Effector CD8-positive, alpha-beta T cell (primary cell): ENCODE measurements at places on chromosomes 7 and 10.
A peak's percentile ranks its signal among the peaks of the same experiment; 100 is the strongest.

DNA sequence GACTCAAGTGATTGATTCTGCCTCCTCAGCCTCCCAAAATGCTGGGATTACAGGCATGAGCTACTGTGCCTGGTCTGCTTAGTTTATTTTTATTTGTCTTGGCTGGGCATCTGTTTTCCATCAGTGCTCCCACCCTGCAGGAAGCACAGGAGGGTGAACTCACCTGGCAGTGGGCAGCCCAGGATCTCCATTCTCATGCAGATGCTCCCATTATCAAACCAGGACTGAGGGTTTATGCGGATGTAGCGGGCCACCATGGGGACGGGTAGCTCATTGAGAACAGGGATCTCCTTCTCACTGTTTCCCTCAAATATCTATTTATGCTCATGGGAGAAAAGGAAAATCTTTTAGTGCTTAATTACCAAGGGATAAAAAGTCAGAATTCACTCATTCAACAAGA is 93.8 kb downstream of the CPXM2 start:
- no peak for DNase-seq

DNA sequence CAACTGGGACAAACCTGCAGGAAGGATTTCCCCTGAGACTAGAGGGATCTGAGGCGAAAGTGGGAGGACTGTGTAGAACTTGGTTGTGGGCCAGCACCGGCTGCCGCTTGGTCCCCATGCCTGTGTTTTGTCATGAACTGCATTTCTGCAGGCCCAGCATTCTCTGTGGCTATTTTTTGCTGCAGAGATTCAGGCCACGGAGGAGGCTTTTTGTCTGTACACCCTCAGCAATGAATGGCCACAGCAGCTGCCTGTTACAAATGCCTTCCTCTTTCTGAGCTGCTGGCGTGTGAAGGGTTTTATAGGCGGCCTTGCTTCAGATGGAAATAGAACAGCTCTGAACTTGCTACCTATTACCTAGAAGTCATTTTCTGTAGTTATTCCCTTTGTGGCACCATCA is 164.4 kb downstream of the SH2D4B start:
- DNase-seq = no peak

GRCh38 chr7:52635021-52635420 is 400.4 kb upstream of the POM121L12 start:
- no peak for DNase-seq

DNA sequence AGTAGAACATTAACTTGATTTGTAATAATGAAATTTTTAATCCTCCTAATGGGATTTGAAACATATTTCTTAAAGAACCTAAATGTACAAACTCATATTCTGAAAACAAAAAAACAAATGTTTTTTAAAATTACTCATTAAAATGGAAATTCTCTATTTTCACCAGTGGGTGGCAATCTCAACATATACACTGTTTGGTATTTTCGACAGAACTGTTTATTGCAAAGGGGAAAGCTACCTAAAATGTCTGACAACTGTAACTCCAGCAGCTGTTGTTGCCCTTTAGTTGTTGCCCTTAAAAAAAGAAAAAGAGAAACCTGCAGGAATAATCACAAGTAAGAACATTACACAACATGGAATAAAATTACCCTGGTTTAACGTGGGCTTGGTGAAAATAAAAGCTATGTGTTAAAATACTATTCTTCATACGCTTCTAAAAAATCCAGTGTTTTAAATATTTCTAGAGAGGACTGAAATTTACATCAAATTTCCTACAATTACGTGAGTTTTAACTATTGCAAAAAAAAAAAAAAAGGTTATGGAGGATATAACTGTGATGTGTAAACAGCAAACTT is 54.5 kb downstream of the COL1A2 start:
- DNase-seq = no peak

DNA sequence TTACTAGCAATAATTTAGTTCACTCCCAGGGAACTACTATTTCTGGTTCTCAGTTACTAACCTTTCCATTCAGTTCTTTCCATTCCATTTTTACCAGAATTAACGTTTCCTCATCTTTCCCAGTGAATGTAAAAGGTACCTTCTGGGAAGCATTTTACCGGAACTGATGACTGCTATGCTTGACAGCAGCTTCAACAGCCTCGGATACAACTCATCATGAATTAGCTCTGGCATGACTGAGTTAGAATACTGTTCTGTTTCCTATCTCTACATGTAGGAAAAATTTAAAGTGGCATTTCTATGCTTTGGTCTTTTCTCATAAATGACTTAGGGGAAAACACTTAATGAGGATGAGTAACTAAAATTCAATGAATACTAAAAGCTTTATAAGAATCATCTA is 18.6 kb downstream of the TAS2R41 start:
- DNase-seq = no peak

- no peak for DNase-seq
Measured at GRCh38 chr7:43454936-43455518, 127.9 kb upstream of the STK17A start.

DNA sequence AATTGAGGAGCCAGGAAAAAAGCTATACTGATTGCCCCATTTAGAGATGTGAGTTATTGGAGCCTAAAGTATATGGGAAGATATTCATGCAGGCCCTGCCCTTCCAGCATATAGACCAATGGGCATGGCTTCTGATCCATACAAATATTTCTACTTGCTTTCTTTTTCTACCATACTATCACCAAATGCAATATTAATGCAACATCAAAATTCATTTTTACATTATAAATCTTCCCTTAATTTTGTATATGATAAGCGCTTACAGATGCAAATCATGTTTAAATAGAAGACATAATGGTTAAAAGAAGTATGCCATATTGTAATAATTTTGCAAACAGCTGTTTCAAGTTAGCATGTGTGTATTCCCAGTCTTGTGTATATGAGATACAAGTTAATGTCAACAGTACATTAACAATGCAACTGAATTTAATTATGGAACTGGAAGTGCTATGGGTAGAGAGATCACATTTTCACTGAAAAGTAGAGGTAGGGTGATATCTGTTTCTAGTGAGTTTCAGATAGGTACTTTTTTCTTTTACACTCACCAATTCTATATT is 24.6 kb upstream of the WNT16 start:
- DNase-seq = no peak

- no peak for DNase-seq
Measured at GRCh38 chr7:75804705-75805104, 8.9 kb downstream of the CCL24 start.

- DNase-seq = no peak
Measured at GRCh38 chr7:50405221-50405620, 44.9 kb downstream of the FIGNL1 start.

GRCh38 chr10:96967847-96968246 is 135.7 kb downstream of the LCOR start:
- DNase-seq = no peak

DNA sequence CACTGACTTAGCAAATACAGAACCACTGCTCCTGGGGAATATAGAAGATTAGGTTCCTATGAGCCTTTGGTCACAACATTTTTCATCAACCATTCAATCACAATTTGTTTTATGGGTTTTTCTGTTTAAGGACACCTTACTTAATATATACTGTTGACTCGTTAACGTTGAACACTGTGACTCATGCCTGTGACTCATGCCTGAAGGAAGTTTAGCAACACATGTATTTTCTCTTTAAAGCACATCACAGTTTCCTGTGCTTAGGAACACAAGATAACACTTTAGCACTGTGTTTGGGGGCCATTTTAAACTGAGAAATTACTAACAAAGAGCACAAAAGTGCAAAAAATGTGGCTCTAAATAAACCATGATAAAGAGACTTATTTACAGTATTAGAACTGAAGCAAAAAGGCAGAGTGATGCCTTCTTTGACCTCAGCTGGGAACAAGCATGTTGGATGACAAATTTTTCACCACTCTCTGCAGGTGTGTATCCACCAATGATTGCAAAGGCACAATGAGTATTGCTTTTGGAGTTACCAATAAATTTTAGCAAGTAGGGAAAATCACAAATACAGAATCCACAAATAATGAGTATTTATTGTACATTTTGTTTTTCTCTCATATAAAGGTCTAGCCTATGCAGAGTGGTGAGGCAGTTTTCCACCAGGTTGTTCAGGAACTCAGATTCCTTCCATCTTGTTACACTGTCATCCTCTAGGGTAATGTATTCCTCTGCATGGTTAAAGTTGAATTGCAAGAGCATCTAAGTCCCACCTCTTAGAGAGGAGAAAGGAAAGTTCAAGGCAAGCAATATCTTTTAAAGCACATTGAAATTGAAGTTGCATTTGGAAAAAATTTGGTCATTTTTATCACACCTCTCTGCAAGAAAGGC is 7.3 kb downstream of the FGFBP3 start:
- no peak for DNase-seq

- no peak for DNase-seq
Measured at GRCh38 chr10:122112021-122112616, 123.2 kb downstream of the TACC2 start.

GRCh38 chr7:44143646-44144250 is 2.6 kb upstream of the MYL7 start:
- DNase-seq = no peak

- DNase-seq = no peak
Measured at GRCh38 chr7:13414181-13414580, 575.3 kb downstream of the ETV1 start.

- DNase-seq = no peak
Measured at GRCh38 chr10:124240839-124241291, 147.5 kb upstream of the CHST15 start.

- no peak for DNase-seq
Measured at GRCh38 chr10:55353414-55353813, 552.4 kb upstream of the PCDH15 start.

DNA sequence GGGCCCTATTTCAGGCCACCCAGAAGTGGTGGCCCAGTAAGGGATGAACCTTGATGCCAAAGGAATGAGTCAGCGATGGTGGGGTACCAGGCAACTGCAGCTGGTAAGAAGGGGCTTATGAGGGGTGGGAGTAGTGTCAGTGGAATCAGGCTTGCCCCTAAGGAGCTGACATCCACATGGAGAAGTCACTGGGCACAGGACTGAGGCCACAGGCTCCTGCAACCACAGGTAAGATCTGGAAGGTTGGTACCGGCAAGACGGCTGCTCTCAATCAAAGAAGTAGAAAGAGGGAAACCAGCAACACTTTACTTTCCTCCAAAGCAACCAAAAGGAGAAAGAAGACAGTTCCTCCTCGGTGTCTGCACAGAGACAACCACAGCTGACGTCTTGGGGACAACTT is 2.5 kb downstream of the GCK start:
- DNase-seq = no peak

GRCh38 chr10:114541081-114541796 is 116.8 kb downstream of the ABLIM1 start:
- peak; percentile 44 for DNase-seq

DNA sequence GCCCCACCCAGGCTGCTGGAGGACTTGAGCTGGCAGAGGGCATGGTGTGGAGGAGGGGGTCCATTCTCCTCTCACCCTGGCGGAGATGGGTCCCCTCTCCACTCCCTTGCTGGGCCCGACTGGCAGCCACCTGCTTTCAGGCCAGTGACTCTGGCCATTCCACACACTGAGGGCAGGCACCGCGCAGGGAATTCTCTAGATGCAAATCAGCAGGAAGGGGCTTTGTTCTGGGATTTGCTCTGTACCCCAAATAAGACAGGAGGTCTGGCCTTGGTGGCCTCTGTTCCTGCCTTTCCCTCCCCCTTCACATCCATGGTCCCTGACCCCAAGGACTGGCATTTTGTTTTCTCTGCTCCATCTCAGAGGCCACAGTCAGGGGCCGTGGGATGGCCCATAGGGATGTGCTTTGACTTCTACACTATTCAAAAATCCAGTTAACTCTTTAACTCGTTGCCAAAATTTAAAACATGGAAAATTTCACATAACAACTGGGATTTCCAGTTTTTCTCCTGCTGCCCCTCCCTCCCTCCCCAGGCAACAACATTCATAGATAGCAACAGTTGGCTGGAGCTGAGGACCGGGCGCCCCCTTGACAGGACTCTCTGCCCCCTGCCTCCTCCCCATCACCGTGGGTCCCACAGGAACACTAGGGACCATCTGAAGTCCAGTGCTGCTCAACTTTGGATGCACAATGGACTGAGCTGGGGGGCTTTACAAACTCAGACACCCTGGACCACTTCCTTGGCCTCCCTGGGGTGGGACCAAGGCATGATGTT is 33.9 kb downstream of the PPIF start:
- no peak for DNase-seq

DNA sequence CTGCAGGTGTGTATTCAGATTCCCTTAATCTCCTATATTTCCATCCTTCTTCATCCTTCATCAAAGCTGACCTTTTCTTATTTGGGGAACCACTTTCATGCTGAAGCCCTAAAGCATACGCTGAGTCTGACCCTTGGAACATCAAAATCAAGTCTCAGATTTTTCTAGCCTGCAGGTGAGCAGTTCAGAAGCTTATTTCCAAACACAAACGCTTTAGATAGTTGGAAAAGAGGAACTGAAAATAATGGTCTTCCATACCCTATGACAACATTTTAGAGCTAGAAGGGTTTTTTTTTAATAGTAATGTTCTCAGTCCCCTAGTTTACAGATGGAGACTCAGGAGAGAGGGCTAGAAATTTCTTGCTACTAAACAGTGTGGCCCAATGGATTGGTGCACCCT is 1.6 kb upstream of the AGK start:
- no peak for DNase-seq

GRCh38 chr7:51680594-51681399 is 364.2 kb upstream of the COBL start:
- DNase-seq = no peak

DNA sequence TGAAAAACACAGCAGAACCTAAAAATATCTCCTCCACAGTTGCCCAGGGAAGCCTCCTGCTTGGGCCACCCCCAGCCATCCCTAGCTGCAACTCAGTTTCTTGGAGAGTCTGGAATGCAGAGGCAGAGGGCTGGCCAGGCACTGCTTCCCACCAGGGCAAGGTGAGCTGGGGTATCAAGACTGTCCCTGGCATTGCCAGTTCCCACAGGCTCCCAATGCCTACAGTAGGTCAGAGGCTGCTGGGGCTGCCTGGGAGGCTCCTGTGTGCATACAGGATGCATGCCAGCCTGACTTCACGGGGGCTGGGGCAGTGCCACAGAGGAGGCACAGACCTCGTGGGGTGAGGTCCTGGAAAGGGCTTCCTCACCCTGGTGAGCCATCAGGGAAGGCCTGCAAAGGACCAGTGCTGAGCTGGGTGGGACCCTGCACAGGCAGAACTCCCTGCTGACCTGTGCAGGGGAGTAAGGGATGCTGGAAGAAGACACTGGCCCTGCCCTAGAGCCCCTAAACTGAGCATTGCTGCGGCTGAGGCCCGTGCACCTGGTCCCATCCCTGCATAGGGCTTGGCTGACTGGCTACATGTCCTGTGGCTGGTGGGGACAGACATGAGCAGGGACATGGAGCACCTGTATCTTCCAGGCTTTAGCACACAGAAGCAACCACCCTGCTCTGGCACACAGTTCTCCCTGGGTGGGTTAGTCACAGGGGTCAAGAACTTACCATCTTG is 121.9 kb upstream of the RET start:
- DNase-seq = no peak

- no peak for DNase-seq
Measured at GRCh38 chr7:33357846-33358245, 228.5 kb downstream of the BBS9 start.
